ENCODE measurements at places on chromosomes 4 and X. TPM values are rescaled to one million over a fixed set of nuclear protein-coding genes. Genes with fewer than 3 reads are reported as not detected.

GRCh38 chr4:161314371-161314770 is 849.4 kb downstream of the FSTL5 start:
- H3K4me1 ChIP-seq: no peaks in the 10 kb centered on the region
- DNase-seq: no peak
- H3K27ac ChIP-seq: no peak overlapping the region

DNA sequence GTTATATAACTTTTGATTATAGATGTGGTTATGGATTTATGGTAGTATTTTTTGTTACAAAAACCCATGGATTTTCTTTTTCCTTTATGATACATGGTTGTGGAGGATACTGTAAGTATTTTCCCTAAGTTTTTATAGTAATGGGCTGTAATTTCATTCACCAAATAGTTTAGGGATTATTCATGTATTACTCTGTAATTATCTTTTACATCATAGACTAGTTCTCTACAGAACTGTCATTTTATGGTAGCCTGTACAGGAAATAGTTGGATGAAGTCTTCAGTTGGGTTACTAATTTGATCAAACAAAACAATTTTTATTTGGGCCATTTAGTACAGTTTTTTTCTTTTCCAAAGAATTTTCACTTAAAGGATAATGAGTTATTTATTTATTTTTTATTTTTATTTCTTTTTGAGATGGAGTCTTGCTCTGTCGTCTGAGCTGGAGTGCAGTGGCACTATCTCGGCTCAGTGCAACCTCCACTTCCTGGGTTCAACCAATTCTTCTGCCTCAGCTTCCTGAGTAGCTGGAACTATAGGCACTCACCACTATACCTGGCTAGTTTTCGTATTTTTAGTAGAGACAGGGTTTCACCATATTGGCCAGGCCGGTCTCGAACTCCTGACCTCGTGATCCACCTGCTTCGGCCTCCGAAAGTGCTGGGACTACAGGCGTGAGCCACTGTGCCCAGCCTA is 42.1 kb downstream of the RBPJ start:
- H3K27me3 ChIP-seq: no peaks in the 10 kb centered on the region
- peaks cover 15% of the 10 kb centered on the region for H3K36me3 ChIP-seq
- H3K27ac ChIP-seq: no peak overlapping the region
- DNase-seq: no peak
- peaks cover 20% of the 10 kb centered on the region for H3K4me1 ChIP-seq
- no peak overlapping the region for H3K4me3 ChIP-seq

DNA sequence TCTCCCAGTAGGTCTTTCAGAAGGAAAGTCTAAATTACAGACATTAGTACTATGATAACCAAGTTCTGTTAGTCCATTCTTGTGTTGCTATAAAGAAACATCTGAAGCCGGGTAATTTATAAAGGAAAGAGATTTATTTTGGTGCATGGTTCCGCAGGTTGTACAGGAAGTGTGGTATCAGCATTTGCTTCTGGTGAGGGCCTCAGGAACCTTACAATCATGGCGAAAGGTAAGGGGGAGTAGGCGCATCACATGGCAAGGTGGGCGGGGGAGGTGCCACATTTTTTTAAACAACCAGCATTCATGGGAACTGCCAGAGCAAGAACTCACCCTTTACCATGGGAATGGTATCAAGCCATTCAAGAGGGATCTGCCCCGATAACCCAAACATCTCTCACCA is 26.2 kb upstream of the USP46 start:
- H3K27me3 ChIP-seq: peaks cover 12% of the 10 kb centered on the region
- no peaks in the 10 kb centered on the region for H3K4me1 ChIP-seq
- H3K4me3 ChIP-seq: no peak overlapping the region

DNA sequence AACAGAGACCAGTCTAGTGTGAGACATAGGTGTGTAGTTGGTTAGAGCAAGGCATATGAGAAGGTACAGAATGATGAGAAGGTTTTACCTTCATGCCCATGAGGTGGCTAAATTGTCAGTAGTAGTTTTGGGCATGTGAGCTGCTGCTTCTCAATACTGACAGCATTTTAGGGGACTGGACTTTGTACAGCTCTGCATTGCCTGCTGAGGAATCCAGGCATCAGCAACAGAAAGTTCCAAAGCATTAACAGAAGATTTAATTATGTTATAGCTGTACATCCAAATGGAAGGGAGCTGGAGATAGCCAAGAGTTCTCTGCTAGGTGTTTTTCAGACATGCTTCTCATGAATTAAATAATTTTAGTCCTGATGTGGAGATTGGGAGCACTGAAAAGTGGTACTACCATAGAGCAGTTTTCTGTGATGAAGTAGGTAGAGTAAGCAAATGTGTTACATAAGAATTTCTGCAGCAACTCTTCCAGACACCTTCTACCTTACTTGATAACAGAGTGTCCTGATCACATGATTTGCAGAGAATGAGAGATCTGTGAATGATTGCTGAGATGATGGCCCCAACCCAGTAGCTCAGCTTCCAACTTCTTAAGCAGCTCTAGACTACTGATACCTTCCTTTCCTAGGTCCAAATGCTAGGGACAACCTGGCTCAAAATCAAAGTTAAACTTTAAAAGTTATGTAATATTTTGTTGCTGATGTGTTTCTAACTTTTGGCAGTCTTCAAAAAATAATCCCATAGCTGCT is 30.4 kb downstream of the FNIP2 start:
- H3K27ac ChIP-seq: no peak overlapping the region
- no peaks in the 10 kb centered on the region for H3K27me3 ChIP-seq
- H3K4me1 ChIP-seq: peaks cover 5% of the 10 kb centered on the region
- no peak overlapping the region for H3K4me3 ChIP-seq
- no peaks in the 10 kb centered on the region for H3K36me3 ChIP-seq

DNA sequence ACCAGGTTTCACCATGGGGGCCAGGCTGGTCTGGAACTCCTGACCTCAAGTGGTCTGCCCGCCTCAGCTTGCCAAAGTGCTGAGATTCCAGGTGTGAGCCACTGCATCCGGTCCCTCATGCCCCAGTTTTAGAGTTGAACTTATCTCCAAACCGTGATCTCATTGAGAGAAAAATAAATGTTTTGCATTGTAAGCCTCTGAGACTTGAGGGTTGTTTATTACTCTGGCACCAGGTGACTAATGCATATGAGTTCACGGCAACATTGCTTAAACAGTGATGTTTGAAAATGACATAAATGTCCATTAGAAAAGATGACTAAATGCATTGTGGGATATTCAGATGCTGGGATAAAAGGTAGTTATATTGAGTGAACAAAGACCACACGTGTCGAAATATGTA is 22.9 kb upstream of the FAT1 start:
- no peak overlapping the region for H3K4me3 ChIP-seq
- H3K27me3 ChIP-seq: no peaks in the 10 kb centered on the region
- no peak overlapping the region for H3K27ac ChIP-seq
- no peaks in the 10 kb centered on the region for H3K4me1 ChIP-seq

- H3K27ac ChIP-seq: no peak overlapping the region
- no peak overlapping the region for H3K4me3 ChIP-seq
- no peak for DNase-seq
- H3K36me3 ChIP-seq: no peaks in the 10 kb centered on the region
- no peaks in the 10 kb centered on the region for H3K4me1 ChIP-seq
Measured at GRCh38 chrX:103017542-103017941, 46.4 kb downstream of the BEX1 start.

- no peaks in the 10 kb centered on the region for H3K27me3 ChIP-seq
- H3K27ac ChIP-seq: no peak overlapping the region
- no peak for DNase-seq
- peaks cover 4% of the 10 kb centered on the region for H3K36me3 ChIP-seq
Measured at GRCh38 chr4:15550491-15550890, 80.8 kb downstream of the CC2D2A start.

GRCh38 chrX:145405012-145405411 is 157.7 kb downstream of the SPANXN1 start:
- no peak overlapping the region for H3K27ac ChIP-seq
- H3K36me3 ChIP-seq: no peaks in the 10 kb centered on the region
- H3K27me3 ChIP-seq: no peaks in the 10 kb centered on the region
- H3K4me1 ChIP-seq: no peaks in the 10 kb centered on the region
- no peak overlapping the region for H3K4me3 ChIP-seq

- no peak overlapping the region for H3K27ac ChIP-seq
- no peaks in the 10 kb centered on the region for H3K27me3 ChIP-seq
- H3K36me3 ChIP-seq: peaks cover 21% of the 10 kb centered on the region
- H3K4me3 ChIP-seq: no peak overlapping the region
- DNase-seq: peak; percentile 68
- H3K4me1 ChIP-seq: peaks cover 4% of the 10 kb centered on the region
Measured at GRCh38 chrX:9708923-9709553, 56.6 kb downstream of the GPR143 start.

GRCh38 chrX:118594697-118595420 is 99.2 kb downstream of the DOCK11 start:
- no peaks in the 10 kb centered on the region for H3K27me3 ChIP-seq
- H3K4me3 ChIP-seq: no peak overlapping the region
- H3K4me1 ChIP-seq: peaks cover 7% of the 10 kb centered on the region
- no peak for DNase-seq

DNA sequence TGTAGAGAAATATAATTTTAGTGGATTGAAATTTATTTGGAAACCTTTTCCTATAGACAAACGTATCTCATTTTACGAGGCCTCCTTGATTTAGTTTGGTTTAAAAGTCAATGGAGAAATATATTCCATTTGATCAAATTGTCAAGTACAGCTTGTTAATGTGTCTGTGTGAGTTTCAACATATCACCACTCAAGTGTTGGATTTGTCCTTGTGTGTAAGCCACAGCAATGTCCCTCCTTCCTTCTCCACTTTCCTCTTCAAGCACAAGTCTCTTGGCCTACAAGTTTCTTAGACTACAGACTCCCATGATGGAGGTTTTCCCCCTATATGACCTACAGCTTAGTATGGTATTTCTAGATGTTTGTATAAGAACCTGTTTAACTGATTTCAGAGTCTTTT is 104.7 kb downstream of the SYNPO2 start:
- H3K27me3 ChIP-seq: no peaks in the 10 kb centered on the region
- no peaks in the 10 kb centered on the region for H3K4me1 ChIP-seq
- H3K27ac ChIP-seq: no peak overlapping the region
- no peaks in the 10 kb centered on the region for H3K36me3 ChIP-seq
- H3K4me3 ChIP-seq: no peak overlapping the region

DNA sequence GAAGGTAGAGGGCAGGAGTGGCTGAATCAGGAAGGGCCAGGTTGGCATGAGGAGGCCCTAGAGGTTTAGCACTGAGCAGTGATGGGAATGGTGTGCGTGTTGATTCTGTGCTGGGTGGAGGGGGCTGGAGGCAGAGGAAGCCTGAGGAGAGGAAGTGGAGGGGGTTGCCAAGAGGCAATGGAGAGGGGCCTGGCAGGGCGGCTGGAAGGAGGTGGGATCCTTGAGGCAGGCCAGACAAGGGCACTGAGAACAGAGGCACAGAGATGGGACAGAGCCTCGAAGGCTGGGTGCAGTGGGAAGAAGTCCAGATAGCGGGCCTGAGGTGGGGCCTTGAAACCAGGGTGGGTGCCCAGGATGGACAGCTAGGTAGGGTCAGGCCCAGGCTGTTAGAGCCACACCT is 24.3 kb downstream of the SH3BP2 start:
- peaks cover 42% of the 10 kb centered on the region for H3K36me3 ChIP-seq
- H3K27ac ChIP-seq: peak overlapping the region; percentile 0
- H3K4me3 ChIP-seq: peak overlapping the region; percentile 62
- peaks cover 41% of the 10 kb centered on the region for H3K4me1 ChIP-seq
- no peaks in the 10 kb centered on the region for H3K27me3 ChIP-seq

GRCh38 chrX:17605676-17606075 is 131.6 kb upstream of the SCML1 start:
- no peak overlapping the region for H3K27ac ChIP-seq
- peaks cover 1% of the 10 kb centered on the region for H3K4me1 ChIP-seq
- no peak for DNase-seq
- H3K27me3 ChIP-seq: peaks cover 8% of the 10 kb centered on the region

- no peak overlapping the region for H3K4me3 ChIP-seq
- H3K27me3 ChIP-seq: peaks cover 3% of the 10 kb centered on the region
- no peak overlapping the region for H3K27ac ChIP-seq
- H3K36me3 ChIP-seq: no peaks in the 10 kb centered on the region
Measured at GRCh38 chr4:5500165-5500564, 208.2 kb downstream of the EVC2 start.

DNA sequence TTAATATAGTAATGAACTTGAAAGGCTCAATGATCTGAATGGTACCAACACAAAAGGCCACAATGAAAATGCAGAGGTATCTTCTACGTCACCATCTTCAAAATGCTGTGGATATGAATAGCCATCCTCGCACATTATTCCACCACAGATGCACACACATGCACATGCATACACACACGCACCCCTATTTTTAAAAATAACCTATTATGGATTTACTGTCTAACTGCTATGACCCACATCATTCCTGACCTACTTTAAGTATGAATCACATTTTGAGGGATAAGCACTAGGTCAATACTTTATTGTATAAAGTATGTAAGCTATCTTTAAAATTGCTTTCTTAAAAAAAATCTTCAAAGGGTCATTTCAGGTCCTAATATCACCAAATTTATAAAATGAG is 24.4 kb upstream of the CORIN start:
- H3K4me1 ChIP-seq: peaks cover 2% of the 10 kb centered on the region
- no peak overlapping the region for H3K27ac ChIP-seq
- H3K27me3 ChIP-seq: no peaks in the 10 kb centered on the region
- no peak for DNase-seq
- peaks cover 18% of the 10 kb centered on the region for H3K36me3 ChIP-seq

The NXF2B gene
- total RNA-seq: not detected

The CDKL2 gene
- 0.84 TPM for total RNA-seq

The RPS6KA3 gene
- total RNA-seq: 62.0 TPM

The RRH gene
- not detected for total RNA-seq

The TRMT10A gene
- 8.8 TPM for total RNA-seq

The CFP gene
- 1.9 TPM for total RNA-seq

The CLDN2 gene
- not detected for total RNA-seq
